ENCODE measurements at places on chromosomes 5 and 9. TPM values are rescaled to one million over a fixed set of nuclear protein-coding genes. Genes with fewer than 3 reads are reported as not detected.

DNA sequence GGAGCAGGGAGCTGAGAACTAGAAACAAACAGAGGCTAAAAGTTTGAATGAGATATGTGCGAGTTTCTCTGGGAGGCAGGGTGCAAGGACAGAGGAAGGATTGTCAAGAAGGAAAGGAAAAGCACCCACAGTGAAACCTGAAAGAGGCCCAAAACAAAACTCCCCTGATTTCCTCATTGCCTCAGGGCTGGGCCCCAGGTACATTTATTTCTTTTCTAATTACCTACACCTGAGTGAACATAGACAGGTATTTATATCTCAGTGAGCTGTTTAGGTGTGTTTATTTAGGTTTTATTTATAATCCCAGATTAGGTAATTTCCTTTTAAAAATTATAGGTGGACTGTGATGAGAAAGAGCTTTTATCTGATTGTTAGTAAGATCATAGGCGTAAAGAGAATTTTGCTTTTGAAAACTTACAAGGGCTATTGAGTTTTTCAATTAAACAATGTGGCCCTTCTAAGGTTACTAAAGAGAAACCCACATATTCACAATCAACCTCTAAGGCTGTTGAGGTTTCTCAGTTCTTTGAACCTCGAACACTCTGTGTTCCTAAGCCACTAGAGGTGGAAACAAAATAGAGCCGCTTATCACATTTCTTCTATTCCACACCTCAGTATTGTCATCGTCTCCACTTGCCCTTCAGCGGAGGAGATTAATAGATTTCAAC, 344.8 kb downstream of the ZNF608 start:
- no peak for DNase-seq

DNA sequence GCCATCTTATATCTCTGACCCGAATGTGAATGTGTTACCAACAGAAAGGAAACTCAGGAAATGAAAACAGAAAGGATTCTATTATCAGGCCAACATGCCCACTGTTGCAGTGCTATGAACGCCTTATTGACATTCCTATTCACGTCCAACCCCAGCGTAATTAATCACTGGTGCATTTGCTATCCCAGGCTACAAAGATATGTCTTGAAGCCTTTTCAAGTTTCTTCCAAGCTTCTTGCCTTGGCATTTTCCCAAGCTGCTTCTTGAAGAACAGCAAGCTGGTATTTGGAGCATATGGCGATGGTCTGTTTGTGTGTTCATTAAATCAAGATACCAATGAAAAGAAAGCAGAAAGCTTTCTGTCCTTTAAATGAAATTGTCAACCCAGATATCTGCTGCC, 579.2 kb upstream of the ZNF462 start:
- DNase-seq: no peak

DNA sequence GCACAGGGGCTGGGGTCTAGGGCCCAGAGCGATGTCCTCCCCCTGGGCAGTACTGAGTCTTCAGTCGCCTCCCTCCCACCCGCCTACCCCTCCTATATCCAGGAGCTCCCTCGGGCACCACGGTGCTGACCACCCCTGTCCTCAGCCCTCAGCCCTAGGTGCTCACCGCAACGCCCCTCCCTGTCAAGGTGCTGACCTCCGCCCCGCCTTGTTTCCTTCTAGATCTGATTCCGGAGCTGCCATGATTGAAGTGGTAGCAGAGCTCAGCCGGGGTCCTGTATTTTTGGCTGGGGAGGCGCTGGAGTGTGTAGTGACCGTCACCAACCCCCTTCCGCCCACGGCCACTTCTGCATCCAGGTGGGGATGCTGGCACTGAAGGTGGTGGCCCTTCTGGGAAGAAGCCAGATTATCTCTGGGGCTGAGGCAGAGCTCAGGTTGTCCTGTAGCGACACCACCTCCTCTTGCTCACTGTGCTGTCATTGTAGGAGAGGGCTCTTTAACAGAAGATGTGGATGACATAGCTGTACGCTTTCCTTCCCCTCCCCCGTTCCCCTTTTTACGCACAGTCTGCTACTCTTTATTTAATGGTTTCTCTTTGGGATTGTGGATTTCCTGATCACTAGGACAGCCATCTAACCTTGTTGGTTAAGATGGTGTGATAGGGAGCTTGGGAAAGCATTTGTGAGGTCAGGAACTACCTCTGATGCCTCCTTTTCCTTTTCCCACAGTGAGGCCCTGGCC, 598 bp downstream of the RGP1 start:
- peak; percentile 41 for DNase-seq

DNA sequence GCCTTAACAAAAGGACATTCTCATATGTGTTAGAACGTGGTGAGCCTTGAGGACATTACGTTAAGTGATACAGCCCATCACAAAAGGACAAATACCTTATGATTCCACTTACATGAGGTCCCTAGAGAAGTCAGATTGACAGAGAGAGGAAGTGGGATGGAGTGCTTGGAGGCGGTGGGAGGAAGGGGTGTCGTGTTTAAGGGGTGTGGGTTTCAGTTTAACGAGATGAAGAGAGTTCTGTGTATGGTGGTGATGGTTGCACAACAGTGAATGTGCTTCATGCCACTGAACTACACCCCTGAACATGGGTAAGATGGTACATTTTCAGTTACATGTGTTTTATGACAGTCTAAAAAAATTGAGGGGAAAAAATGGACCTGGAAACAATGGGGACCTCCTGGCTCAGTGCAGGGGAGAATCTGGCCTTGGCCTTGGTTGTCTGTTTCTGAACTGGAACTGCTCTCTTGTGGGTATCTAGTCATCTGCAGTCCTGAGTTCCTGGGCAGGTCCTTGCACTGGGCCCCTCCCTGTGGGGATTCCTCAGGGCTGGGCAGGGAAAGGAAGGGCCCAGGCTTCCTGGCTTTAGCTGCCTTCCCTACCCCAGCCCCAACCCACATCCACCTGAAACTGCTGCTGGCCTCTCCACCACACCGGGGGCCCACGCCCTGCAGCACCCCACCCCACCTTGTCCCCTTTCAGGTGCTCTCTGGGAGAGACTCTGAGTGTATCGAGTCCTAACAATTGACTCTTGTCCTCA, 17.8 kb downstream of the LRRC8A start:
- no peak for DNase-seq

- no peak for DNase-seq
Observed at GRCh38 chr5:80987078-80987766, 27.1 kb downstream of the RASGRF2 start.

GRCh38 chr5:65535529-65535987, 27.4 kb downstream of the CENPK start:
- DNase-seq: no peak

GRCh38 chr5:107467137-107467932, 203.4 kb downstream of the EFNA5 start:
- DNase-seq: no peak

DNA sequence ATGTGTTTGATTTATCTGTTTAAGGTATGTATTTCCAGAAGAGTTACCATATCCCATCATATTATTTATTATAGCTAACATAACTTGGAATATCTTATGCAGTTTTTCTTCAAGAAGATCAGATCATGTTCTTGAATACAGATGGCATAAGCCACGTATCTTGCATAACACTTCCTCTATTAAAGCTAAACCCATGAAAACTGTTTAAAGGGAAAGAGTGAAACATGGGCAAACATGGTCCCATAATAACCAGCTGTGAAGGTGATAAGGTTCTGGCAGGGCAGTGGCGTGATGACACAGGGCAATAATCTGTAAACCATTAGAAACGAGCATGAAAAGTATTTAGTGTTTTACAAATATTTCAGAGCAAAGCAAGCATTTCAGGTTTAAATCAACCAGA, 34.2 kb downstream of the EFNA5 start:
- no peak for DNase-seq

The ANKRD18A gene
- total RNA-seq: 2.3 TPM

The PCDHB5 gene
- 11.9 TPM for total RNA-seq

The HIGD2A gene
- total RNA-seq: 65.6 TPM

The ENTPD8 gene
- not detected for total RNA-seq
